ENCODE measurements at places on chromosomes 12 and 14. TPM values are rescaled to one million over a fixed set of nuclear protein-coding genes. Genes with fewer than 3 reads are reported as not detected.

GRCh38 chr12:109950625-109951024 is 45.5 kb downstream of the GIT2 start:
- H3K4me3 ChIP-seq, result no peak overlapping the region
- no peaks in the 10 kb centered on the region for H3K27me3 ChIP-seq
- H3K27ac ChIP-seq, result no peak overlapping the region
- H3K4me1 ChIP-seq, result peaks cover 25% of the 10 kb centered on the region

The KERA gene
- not detected for total RNA-seq

The HOXC13 gene
- not detected for total RNA-seq

DNA sequence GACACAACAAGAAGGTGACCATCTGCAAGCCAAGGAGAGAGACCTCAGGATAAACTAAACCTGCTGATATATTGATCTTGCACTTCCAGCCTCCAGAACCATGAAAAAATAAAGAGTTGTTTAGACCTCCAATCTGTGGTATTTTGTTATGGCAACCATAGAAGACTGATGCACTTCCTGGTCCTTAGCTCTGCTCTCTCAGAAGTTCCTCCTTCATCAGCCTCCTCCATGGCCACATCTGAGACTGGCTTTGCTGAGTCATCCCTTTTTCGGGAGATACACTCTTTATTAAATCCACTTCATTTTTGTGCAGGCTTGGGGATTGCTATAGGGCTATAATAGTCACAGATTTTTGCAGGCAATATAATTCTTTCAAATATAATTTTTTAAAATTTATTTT is 89.6 kb upstream of the ATF7IP start:
- no peak for DNase-seq
- H3K27ac ChIP-seq, result no peak overlapping the region
- no peaks in the 10 kb centered on the region for H3K36me3 ChIP-seq

DNA sequence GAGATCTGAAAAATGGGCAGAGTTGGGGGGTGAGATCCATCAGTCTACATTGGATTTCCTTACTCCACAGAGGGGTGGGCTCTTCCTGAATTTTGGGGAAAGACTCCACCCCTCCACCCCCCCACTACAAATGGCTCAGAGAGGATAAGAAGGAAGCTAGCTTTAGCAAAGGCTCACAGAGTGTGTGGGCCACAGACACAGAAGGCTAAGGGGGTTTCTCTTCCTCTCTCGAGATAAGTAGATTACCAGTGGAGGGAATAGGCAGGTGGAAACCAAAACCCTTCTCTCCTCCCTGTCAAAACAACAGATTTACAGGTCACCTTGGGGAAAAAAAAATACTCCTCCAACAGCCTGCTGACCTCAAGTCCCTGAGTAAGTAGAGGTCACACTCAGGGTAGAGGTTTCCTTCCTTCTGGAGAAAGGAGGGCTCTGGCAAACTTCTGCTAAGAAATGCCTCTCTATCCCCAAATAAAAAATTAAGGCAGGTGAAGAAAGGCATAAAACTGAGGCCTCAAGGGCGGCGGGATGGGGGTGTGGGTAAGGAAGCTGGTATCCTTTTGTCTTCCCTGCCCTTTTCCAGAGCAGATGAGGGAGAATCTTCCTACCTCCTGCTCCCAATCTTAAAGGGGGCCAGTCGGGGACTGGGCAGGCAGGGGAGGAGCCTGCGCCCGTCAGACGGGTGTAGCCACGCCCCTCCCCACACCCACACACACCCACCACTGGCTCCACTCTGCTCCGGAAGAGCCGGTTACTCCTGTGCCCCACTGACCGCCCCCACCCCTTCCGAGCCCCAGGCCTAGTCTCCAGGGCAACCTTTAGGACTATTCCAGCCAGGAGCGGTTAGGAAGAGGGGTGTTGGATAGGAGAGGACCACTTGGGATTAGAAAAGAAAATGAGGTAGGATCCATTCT is 1.9 kb upstream of the BAZ2A start:
- peak; percentile 82 for DNase-seq
- peaks cover 36% of the 10 kb centered on the region for H3K4me1 ChIP-seq
- no peaks in the 10 kb centered on the region for H3K27me3 ChIP-seq

GRCh38 chr14:39581474-39581873 is 149.2 kb upstream of the FBXO33 start:
- H3K4me3 ChIP-seq, result no peak overlapping the region
- no peaks in the 10 kb centered on the region for H3K27me3 ChIP-seq
- no peak overlapping the region for H3K27ac ChIP-seq
- no peak for DNase-seq

The C12orf50 gene
- total RNA-seq, result not detected

GRCh38 chr12:19643635-19644034 is 204.3 kb downstream of the AEBP2 start:
- H3K4me3 ChIP-seq, result no peak overlapping the region
- no peaks in the 10 kb centered on the region for H3K27me3 ChIP-seq
- DNase-seq, result peak; percentile 87
- H3K4me1 ChIP-seq, result peaks cover 15% of the 10 kb centered on the region

DNA sequence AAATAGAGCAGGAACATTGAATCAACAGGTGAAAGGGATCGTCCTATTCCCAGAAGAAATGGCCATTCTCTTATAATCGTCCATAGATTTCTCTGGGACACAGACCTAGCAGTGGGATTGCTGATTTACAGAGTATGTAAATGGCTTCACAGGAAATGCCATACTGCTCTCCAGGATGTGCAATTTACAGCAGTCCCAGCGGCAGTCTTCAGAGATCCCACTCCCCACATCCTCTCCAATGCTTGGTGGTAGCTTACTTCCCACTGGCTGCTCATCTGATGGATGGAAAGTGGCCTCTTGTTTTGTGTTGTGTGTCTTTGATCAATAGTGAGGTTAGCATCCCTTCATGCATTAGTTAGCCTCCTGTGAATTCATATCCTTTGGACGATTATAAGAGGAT is 58.1 kb upstream of the PRMT8 start:
- no peaks in the 10 kb centered on the region for H3K27me3 ChIP-seq
- peaks cover 21% of the 10 kb centered on the region for H3K4me1 ChIP-seq
- H3K4me3 ChIP-seq, result no peak overlapping the region
- DNase-seq, result no peak

GRCh38 chr14:89720076-89720687 is 234.3 kb downstream of the EFCAB11 start:
- no peak overlapping the region for H3K4me3 ChIP-seq
- H3K36me3 ChIP-seq, result no peaks in the 10 kb centered on the region
- no peak overlapping the region for H3K27ac ChIP-seq
- DNase-seq, result no peak
- H3K27me3 ChIP-seq, result no peaks in the 10 kb centered on the region

GRCh38 chr12:94322346-94322745 is 137.3 kb downstream of the CEP83 start:
- H3K27ac ChIP-seq, result no peak overlapping the region
- H3K36me3 ChIP-seq, result peaks cover 22% of the 10 kb centered on the region

The GPR135 gene
- total RNA-seq, result 3.1 TPM

DNA sequence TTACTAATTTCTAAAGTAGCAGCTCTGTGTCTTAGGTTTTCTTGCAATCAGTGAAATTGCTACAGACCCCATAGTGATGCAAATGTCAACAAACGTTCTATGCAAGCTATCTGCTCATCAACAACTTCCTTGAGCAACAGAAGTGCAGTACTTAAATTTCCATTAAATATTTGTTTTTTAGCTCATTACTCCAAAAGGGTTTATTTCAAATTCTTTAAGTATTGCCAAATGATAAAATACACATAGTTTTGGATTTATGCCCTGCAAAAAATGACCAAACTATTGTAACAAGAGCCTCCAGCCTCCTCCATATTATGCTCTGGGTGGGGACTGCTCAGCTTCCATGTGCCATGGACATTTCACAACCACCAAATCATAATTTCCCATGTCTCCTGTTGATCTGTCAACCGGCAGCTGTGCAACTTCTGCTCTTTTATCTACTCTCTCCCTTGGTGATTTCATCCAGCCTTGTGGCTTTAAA is 4.4 kb downstream of the BDKRB1 start:
- H3K27ac ChIP-seq, result no peak overlapping the region
- DNase-seq, result no peak
- no peaks in the 10 kb centered on the region for H3K36me3 ChIP-seq

- H3K27me3 ChIP-seq, result no peaks in the 10 kb centered on the region
- no peak overlapping the region for H3K27ac ChIP-seq
- no peak overlapping the region for H3K4me3 ChIP-seq
- H3K36me3 ChIP-seq, result peaks cover 5% of the 10 kb centered on the region
- no peaks in the 10 kb centered on the region for H3K4me1 ChIP-seq
These were observed 157.5 kb downstream of the TGFB3 start for GRCh38 chr14:75824318-75824717.

DNA sequence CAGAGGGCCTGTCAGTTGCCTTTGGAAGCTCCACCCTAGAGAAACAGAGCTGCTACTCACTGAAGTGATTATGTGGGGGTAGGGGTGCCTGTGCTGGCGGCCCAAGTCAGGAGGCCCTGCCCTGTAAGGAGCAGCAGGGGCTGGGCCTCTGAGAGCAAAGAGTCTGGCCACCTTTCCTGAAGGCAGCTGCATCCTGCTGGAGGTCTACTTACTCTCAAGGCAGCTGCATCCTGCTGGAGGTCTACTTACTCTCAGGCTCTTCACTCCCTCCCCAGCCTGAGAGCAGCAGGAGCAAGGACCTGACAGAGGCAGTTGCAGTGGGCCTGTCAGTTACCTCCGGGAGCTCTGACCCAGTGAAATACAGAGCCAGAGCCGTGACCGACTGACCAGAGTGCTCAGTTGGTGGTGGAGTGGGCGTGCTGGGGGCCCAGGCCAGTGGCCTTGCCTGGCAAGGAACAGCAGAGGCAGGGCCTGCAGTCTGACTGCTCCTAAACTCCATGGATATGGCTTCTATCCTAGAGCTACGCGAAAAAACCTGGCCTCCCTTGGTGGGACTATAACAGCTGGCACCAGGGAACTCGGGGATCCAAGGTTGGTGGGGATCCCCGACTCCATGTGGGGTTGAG is 32.3 kb downstream of the RAD51B start:
- H3K36me3 ChIP-seq, result no peaks in the 10 kb centered on the region
- no peak overlapping the region for H3K27ac ChIP-seq
- H3K27me3 ChIP-seq, result no peaks in the 10 kb centered on the region
- DNase-seq, result peak; percentile 3
- no peaks in the 10 kb centered on the region for H3K4me1 ChIP-seq
- H3K4me3 ChIP-seq, result no peak overlapping the region

- no peak overlapping the region for H3K4me3 ChIP-seq
- no peak for DNase-seq
- H3K27ac ChIP-seq, result no peak overlapping the region
- H3K4me1 ChIP-seq, result no peaks in the 10 kb centered on the region
- H3K36me3 ChIP-seq, result no peaks in the 10 kb centered on the region
These were observed 3.7 kb downstream of the TMEM52B start for GRCh38 chr12:10182354-10183049.

DNA sequence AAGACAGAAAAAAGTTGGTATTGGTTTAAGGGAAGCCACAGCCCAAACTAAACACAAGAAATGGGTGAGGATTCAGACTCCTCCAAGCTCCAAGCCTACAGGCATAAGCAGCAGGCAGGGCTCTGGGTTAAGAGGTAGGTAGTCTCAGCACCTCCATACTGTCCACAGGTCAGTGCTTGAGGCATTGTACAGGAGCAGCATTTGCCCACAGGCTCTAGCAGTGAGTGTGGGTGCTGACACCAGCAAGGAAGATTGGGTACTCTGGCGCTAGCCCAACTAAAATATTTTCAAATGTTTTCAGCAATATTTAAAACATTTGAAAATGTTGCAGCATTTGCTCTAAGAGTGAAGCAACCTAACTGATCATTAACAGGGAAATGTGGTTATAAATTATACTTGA is 33.1 kb downstream of the FERMT2 start:
- no peaks in the 10 kb centered on the region for H3K36me3 ChIP-seq
- no peaks in the 10 kb centered on the region for H3K4me1 ChIP-seq
- H3K4me3 ChIP-seq, result no peak overlapping the region
- H3K27me3 ChIP-seq, result no peaks in the 10 kb centered on the region

- no peak overlapping the region for H3K27ac ChIP-seq
- DNase-seq, result peak; percentile 92
- H3K4me3 ChIP-seq, result peak overlapping the region; percentile 56
- no peaks in the 10 kb centered on the region for H3K36me3 ChIP-seq
- peaks cover 5% of the 10 kb centered on the region for H3K27me3 ChIP-seq
- peaks cover 21% of the 10 kb centered on the region for H3K4me1 ChIP-seq
These were observed 93.3 kb downstream of the NINJ2 start for GRCh38 chr12:569803-570434.

DNA sequence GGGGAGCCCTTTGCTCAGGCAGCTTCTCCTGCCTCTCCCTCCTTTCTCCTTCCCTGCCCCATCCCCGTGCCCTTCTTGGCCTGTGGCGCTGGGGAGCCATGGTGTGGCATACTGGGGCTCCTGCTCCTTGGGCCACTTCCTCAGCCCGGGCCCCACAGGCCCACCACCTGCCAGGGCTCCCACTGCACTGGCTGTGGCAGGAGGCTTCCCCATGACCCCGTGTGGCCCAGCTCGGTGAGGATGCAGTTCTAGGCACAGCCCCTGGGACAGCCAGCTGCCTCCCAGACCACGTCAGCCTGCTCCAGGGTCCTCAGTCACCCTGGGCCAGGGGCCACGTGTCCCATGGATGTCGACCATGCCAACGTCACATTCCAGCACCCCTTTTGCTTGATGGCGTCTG is 13.0 kb upstream of the AMN start:
- peaks cover 6% of the 10 kb centered on the region for H3K36me3 ChIP-seq
- no peak overlapping the region for H3K4me3 ChIP-seq
- no peak for DNase-seq
- no peaks in the 10 kb centered on the region for H3K4me1 ChIP-seq
- H3K27ac ChIP-seq, result no peak overlapping the region
- no peaks in the 10 kb centered on the region for H3K27me3 ChIP-seq

The SYT10 gene
- total RNA-seq, result 1.2 TPM

- DNase-seq, result peak; percentile 24
- no peaks in the 10 kb centered on the region for H3K36me3 ChIP-seq
- H3K4me1 ChIP-seq, result peaks cover 3% of the 10 kb centered on the region
These were observed 98.2 kb upstream of the GSC start for GRCh38 chr14:94867946-94868771.

The FRMD6 gene
- total RNA-seq, result 20.6 TPM

The TAS2R46 gene
- total RNA-seq, result 1.9 TPM

The SLC5A8 gene
- not detected for total RNA-seq

Data from neural progenitor cell (in vitro differentiated cells).